ENCODE measurements at places on chromosomes 6 and 20.

DNA sequence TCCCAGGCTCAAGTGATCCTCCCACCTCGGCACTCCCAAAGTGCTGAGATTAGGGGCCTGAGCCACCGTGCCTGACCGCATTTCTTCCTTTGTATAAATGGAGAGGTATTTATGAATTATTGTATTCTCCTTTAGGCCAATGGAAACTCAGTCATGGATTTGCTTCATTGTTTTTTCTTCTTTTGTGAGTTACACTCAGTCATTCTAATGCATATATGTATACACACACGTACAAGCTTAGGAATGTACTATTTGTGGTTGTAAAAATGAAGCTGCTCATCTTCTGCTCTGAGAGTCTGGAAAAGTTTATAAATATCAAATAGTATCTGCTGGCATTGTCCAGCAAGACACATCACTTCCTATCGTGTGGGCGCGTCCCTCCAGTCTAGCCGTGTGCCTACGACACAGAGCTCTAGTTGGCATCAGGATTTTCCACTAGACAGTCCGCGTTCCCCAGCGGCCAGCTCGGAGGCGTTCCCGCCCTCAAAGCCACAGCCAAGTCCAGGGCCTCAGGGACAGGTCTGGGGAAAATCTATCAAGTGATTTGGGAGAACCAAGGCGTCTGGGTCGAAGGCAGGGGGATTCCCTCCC lies 215.2 kb downstream of the NFATC2 start:
- no peak for DNase-seq

- no peak for DNase-seq
Observed at GRCh38 chr6:158717341-158718330, 67.8 kb downstream of the SYTL3 start.

DNA sequence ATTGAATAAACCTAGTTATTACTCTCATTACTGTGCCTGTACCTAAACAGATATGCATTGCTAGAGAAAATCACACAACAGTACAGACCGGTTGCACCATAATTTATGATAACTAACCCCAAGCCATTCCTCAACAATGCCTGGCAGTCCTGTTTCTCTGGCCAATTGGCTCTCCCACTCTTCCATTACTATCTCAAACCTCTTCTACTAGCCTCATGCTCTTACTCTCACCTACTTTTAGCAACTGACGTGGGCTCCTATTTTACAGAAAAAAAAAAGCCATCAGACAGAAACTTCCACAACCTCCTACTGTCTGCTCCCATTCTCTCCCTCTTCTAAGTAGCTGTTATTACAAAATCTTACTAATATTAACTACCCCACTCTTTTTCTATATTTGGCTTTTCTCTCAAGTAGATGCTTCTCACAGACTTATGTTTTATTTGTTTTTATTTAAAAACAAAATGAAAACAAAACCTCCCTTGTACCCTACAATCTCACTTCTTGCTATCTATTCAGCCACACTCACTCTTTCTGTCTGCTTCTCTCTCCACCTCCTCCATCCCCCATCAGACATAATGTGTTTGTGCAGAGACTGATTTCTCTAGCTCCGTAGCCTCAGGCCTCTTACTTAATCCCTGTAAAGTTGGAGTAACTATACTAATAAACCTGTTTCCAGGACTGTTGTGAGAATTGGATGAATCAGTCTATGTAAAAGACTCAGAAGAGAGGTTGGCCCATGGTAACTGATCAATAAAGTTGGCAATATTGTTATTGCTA lies 9.1 kb downstream of the GOPC start:
- no peak for DNase-seq

GRCh38 chr20:25203871-25204320 lies 8.4 kb downstream of the ENTPD6 start:
- DNase-seq = no peak

- DNase-seq = no peak
Observed at GRCh38 chr20:10705801-10706459, 32.1 kb upstream of the JAG1 start.

DNA sequence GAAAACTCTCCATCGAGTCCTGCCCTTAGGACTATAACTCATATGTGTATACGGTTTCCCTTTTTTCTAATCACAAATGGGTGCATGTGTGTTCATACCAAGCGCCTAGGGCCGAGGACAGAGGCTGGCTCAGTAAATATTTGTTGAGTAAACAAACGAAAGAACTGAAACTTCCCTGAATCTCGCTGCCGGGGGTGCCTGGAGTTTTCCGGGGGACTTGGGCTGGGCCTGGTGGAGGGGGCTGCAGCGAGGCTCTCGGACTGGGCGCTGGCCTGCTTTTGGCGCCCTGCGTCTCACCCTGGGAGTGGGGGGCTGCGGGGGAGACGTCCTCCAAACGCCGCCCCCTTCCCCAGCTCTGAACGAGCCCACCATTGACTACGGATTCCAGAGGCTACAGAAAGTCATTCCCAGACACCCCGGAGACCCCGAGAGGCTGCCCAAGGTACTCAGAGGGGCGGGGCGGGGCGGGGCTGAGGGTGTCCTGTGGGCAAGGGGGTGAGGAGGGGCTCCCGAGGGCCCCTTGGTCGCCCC lies 49.0 kb downstream of the CPXM1 start:
- DNase-seq = no peak

DNA sequence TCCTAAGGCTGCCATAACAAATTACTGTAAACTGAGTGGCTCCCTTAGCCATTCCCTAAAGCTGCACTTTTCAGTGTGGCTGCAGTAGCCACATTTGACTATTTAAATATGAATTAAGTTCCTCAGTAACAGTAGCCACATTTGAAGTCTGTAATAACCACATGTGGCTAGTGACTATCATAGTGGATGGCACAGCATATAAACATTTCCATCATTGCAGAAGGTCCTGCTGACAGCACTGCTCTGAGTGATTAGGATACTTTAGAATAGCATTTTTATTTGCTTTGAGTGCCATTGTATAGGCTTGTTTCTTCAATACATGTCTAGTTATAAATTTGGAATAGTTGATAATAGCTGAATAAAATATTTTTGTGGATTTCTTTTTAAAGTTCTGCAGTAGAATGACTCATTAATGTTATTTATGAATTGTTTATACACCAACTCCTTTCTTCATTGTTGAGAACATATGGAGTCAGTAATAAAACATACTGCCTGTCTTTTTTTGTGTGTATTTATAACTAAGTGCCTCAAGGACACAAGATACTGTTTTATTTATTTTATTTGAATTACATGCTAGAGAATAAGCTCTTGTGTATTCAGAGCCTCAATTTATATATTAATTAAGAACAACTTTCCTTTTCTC lies 217.2 kb downstream of the CDKAL1 start:
- DNase-seq = no peak

- no peak for DNase-seq
Observed at GRCh38 chr20:19594896-19595295, 163.2 kb upstream of the RIN2 start.

- DNase-seq = no peak
Observed at GRCh38 chr20:53706008-53706465, 112.4 kb upstream of the ZNF217 start.

DNA sequence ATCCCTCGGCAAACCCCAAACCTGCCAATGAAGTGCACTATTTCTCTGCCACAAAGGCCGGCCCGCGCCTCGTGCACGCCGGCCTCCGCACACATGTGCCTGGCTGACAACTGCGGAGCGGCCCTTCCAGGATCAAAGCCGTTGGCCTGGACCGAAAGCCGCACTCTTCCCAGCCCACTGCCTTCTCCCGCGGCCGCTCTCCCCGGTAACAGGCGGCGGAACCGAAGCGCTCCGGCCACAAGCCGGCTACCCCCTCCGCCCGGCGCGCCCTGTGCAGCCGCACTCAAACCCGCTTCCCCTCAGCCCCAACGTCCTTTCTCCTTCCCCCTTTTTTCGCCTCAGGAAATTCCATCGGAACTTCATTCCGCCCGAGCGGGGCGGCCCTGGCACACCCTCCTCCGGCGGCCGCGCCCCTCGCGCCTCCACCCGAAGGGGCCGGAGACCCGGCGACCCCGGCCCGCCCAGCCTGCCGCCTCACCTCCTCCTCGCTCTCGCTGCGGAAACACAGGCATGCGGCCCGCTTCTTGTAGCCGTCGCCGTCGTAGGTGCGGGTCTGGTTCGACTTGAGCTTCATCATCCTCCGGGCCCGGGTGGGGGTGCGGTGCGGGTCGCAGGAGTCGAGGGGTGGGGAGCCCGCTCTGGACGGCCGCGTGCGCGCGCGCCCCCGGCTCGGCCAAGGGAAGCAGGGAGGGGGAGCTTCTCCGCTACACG lies 528 bp downstream of the NUDT3 start:
- peak; percentile 39 for DNase-seq

DNA sequence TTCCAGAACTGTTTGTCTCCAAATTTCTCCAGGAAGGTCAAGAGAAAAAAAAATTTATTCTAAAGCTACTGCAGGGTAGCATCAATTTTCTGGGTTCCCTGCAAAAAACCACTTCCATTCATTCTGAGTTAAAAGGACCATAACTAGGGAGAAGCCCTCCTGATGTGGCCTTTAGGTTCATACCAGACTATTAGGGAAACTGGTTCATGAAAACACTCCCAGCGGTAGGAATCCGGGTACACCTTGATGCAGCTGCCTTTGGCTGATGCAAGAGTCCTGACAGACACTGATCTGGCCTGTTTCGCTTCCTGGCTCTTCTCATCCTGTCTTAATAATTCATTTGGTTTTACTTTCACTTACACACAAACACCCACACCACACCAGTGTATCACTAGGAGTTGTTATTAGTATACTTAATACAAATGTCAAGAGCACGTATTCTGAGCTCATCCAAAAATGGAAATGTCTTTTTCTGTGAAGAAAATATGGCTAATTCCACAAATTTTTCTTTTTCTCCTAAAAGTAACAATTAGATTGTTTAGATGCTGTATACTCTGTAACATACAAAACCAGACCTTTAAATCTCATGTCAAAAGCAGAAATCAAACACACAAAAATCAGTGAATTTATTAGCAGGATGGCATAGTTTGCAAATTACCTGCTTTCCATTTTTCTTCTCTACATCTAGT lies 38.4 kb upstream of the ARHGAP18 start:
- DNase-seq = peak; percentile 44

GRCh38 chr6:163344411-163344810 lies 70.1 kb upstream of the QKI start:
- no peak for DNase-seq

DNA sequence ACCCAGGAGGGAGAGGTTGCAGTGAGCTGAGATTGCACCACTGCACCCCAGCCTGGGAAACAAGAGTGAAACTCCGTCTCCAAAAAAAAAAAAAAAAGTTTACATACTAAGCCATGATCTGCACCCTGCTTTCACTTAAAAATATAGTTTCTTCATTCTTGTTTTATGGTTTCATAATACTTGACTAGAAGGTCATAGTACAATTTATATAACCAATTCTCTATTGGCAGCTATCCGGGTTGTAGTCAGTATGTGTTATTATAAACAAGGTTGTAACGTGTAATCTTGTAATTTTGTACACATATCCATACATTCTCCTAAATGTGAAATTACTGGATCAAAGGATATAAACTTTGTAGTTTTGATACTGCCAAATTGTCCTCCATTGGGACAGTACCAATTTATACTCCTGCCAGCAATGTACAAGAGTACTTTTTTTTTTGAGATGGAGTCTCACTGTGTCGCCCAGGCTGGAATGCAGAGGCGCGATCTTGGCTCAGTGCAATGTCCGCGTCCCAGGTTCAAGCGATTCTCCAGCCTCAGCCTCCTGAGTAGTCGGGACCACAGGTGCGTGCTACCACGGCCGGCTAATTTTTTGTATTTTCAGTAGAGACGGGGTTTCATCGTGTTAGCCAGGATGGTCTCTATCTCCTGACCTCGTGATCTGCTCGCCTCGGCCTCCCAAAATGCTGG lies 144.8 kb downstream of the GJA10 start:
- no peak for DNase-seq

GRCh38 chr20:2709205-2709981 lies 16.8 kb downstream of the EBF4 start:
- DNase-seq = no peak

GRCh38 chr6:101224751-101225150 lies 168.8 kb upstream of the GRIK2 start:
- no peak for DNase-seq

- DNase-seq = no peak
Observed at GRCh38 chr20:18144541-18145099, 7.0 kb downstream of the KAT14 start.

DNA sequence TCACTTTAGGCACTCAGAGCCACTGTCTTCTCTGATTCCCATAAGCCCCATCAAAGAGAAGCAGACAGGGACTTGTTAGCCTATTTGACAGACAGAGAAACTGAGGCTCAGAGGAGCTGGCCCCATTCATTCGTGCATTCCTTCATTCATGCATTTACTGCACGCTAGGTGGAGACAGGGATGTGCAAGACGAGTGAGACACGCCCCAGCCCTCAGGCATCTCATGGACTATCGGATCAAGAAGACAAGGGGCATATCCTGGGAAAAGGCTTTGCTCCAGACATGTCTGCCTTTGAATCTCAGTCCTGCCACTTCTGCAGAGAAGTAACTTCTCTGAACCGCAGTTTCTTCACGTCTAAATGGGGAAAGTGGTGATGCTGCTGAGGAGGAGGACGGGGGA lies 54.1 kb downstream of the BPIFB1 start:
- DNase-seq = no peak

- DNase-seq = no peak
Observed at GRCh38 chr6:93562582-93562981, 143.2 kb upstream of the EPHA7 start.

DNA sequence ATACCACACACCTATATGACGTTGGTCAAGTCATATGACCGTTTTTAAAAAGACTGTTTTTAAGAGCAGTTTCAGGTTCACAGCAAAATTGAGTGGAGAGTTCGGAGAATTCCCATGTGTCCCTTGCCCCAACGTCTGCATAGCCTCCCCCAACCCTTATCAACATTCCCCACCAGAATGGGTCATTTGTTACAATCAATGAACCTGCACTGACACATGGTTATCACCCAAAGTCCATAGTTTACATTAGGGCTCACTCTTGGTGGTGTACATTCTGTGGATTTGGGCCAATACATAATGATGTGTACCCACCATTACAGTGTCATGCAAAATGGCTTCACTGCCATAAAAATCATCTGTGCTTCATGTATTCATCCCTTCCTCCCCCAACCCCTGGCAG lies 52.0 kb downstream of the ZBTB2 start:
- no peak for DNase-seq

DNA sequence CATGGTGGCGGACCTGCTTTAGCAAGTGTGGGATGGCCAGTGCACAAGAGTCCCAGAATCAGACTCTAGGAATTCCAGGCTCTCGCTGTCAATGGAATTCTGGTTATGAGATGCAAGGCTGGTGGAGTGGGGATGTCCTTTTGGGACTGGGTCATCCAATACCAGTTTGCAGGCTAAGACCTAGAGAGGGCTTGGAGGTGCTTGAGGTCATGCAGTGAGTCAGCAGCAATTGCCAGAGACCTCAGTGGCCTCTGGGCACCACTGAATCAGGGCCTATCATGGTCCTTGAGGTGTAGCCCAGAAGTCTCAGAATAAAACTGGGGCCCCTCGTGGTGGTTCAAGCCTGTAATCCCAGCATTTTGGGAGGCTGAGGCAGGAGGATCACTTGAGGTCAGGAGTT lies 1.4 kb upstream of the SCRT2 start:
- DNase-seq = no peak

All from activated T-cell treated with anti-CD3 and anti-CD28 coated beads for 4 hours (primary cell).